ENCODE measurements at places on chromosomes 16 and 17.

DNA sequence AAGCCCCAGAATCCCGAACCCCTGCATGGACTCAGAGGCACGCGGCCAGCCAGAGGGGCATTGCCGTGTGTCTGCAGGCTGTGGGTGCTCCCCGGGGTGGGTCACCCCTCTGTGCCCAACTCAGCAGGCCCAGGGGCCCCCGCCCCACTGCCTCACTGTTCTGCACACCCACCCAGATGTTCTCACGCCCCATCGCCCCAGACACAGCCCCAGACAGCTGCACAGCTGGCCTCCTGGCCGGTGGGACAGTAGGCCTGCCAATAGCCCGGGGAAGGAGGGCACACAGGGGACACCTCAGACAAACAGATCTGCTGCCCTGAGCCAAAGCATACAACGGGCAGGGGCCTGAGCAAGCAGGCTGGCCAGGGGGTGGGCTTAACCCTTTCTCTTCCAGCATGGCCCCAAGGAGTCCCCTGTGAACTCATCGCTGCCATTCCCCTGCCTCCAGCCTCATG, 27.6 kb upstream of the NXPH3 start:
- no peak for DNase-seq

- no peak for DNase-seq
These were observed 25.0 kb downstream of the WNT3 start for GRCh38 chr17:46793541-46793940.

- DNase-seq = no peak
These were observed 11.1 kb downstream of the NACA2 start for GRCh38 chr17:61579961-61580360.

GRCh38 chr17:50424996-50425681, 879 bp upstream of the ACSF2 start:
- DNase-seq = no peak

- DNase-seq = no peak
These were observed 33.5 kb upstream of the GOSR1 start for GRCh38 chr17:30443721-30444120.

DNA sequence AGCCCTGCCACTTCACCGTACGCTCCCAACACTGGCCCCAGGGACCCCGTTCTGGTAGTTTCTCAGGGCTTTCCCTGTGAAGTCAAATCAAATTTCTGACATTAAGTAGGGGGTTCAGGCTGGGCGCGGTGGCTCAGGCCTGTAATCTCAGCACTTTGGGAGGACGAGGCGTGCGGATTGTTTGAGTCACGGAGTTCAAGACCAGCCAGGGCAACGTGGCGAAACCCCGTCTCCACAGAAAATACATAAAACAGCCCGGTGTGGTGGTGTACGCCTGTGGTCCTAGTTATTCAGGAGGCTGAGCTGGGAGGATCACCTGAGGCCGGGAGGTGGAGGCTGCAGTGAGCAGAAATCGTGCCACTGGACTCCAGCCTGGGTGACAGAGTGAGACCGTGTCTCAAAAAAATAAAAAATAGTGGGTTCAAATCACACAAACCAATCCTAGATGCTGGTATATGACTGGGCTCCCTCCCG, 632 bp downstream of the CYBC1 start:
- no peak for DNase-seq
